ENCODE measurements at places on chromosomes 7 and 10. TPM values are rescaled to one million over a fixed set of nuclear protein-coding genes. Genes with fewer than 3 reads are reported as not detected.

The CYP2E1 gene
- 0.03 TPM for total RNA-seq

The NKX2-3 gene
- total RNA-seq, result not detected

- peak; percentile 11 for DNase-seq
These were observed 46.4 kb downstream of the TMEM168 start for GRCh38 chr7:112743811-112744210.

DNA sequence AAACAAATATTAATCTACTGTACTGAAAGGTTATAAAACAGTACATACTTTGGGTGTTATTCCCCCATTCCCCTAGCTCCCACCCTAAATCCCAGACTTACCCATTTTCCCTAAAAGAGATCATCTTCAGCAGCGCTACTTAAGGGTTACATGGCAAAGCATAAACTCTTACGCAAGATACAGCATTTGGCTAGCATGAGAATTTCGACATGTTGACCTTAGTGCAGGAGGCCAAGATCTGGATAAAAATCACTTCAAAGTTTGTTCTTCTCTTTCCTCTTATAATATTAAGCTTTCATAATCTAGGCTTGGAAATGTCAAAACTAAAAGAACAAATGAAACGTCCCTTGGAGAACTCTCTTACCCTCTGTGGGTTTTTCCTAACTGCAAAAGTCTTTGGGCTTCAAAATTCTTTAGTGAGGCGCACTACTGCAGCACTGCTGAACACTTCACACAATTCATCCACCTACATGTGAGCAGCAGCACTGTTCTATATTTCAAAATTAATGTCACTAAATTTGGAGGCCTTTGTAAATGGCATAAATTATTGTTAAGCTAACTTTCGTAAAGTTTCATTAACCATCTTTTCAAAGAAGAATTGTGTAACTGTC is 59.5 kb upstream of the PDLIM1 start:
- no peak for DNase-seq

The TCAF2 gene
- 0.28 TPM for total RNA-seq

GRCh38 chr7:6436385-6436685 is 11.4 kb downstream of the DAGLB start:
- no peak for DNase-seq

DNA sequence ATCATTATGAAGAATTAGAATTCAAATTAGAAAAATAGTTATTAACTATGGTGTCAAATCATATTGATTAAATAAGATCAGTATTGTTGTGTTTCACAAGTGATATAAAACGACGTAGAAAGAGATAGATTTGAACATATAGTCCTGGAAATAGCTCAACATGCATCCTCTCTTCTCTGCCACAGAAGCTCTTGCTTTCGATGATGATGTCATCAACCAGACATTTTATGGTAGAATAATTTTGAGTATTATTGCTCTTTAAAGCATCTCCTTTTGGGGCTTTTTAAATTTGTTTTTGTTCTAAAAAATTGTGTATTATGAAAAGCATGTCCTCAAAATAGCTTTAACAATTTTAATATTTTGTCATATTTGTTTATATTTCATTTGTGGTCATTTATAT is 95.0 kb downstream of the DGKB start:
- DNase-seq, result no peak

DNA sequence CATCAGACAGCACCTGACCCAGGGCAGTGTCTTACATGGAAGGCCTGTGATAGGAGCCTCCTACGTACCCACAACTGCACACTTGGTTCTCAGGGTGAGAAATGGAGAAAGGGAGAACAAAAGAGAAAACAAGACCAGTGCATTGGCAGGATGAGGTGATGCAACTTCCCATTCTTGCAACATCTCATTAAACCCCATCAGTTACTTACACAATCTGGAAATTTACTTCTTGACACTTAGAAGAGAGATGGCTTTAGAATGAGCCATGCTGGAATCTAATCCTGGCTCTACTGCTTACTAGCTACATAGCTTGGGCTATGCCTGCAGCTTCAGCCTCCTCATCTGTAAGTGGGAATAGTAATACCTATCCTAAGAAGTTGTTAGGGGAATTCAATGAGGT is 391.7 kb downstream of the KCNMA1 start:
- DNase-seq, result no peak

DNA sequence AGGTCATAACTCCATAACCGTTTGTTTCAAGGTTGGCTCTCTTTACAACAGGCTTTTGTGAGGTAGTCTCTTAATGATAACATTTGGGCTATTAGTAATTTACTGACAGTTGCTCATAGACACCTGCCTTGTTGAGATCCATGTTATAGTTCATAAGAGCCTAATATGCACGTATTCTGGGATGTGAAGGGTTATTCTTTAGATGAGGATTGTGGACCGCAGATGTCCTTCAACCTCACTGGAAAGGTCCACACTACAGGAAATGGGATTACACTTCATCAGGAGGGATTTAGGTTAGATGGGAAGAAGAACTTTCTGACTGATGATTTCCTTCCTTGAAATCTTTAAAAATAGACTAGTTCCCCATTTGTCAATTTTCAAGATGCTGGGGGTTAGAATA is 62.8 kb downstream of the SAMD9 start:
- DNase-seq, result peak; percentile 28

GRCh38 chr10:93749218-93749799 is 8.4 kb upstream of the LGI1 start:
- no peak for DNase-seq

The CTAGE15 gene
- not detected for total RNA-seq

The PRRT4 gene
- total RNA-seq, result 3.2 TPM

The OPN1SW gene
- total RNA-seq, result not detected

DNA sequence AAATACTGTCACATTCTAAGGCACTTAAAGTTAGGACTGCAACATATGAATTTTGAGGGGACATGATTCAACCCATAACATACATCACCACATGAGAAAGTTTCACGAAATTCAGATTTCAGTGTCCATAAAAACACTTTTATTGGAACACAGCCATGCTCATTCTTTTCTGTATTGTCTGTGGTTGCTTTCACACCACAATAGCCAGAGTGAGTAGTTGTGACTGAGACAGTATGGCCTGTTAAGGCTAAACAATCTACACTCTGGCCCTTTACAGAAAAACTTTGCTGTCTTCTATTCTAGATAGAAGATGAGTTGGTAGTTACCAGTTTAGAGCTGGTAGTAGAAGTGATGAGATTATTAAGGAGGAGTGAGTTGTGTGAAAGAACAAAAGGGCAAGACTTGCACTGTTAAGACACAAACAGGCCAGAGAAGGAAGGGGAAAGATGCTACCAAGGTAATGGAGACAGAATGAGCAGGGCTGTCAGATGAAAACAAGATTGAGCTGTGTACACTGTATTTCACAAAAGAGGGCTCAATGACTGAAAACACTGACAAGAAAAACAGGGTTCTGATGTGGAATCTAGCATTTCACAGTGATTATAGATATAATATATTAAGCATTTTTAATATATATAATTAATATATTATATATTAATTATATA is 108.6 kb downstream of the PPP1R3A start:
- no peak for DNase-seq

DNA sequence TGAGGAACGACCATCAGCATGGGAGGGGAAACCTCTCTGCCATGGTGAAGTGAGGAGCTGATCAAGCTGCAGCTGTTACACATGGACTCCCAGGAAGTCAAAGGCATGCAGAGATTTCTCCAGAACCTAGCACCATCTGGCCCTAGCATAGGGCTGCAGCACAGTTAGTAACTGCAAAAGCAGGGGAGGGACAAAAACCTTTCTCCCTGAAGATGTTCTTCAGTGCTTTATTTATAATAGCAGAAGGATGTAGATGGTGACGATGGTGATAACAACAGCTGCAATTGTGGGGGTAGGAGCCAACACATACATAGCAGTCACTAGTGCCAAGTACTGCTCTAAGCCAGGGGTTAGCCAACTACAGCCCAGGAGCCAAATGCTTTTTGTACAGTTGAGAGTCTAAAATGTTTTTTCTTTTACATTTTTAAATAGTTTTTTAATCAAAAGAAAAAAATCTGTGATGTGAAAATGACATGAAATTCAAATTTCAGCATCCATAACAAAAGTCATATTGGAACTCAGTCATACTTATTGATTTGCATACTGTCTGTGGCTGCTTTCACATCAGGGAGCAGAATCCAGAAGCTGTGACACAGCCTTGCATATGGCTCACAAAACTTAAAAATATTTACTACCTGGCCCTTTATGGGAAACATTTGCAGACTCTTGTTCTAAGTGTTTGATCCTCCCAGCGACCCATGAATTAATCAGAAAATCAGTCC is 299.5 kb downstream of the ELMO1 start:
- DNase-seq, result peak; percentile 77

The POLR2J2 gene
- 1.6 TPM for total RNA-seq

- no peak for DNase-seq
These were observed 30.3 kb upstream of the TMEM273 start for GRCh38 chr10:49218480-49218879.

The MYPN gene
- total RNA-seq, result 0.13 TPM

All from SJCRH30 (cell line).